ENCODE measurements at places on chromosomes 13 and 19.

GRCh38 chr13:24306632-24307031 lies 2.7 kb upstream of the C1QTNF9 start:
- DNase-seq = peak; percentile 48

- peak; percentile 61 for DNase-seq
These were observed 20.6 kb downstream of the BRSK1 start for GRCh38 chr19:55304279-55304978.

GRCh38 chr13:30745906-30746686 lies 10.8 kb downstream of the ALOX5AP start:
- no peak for DNase-seq

DNA sequence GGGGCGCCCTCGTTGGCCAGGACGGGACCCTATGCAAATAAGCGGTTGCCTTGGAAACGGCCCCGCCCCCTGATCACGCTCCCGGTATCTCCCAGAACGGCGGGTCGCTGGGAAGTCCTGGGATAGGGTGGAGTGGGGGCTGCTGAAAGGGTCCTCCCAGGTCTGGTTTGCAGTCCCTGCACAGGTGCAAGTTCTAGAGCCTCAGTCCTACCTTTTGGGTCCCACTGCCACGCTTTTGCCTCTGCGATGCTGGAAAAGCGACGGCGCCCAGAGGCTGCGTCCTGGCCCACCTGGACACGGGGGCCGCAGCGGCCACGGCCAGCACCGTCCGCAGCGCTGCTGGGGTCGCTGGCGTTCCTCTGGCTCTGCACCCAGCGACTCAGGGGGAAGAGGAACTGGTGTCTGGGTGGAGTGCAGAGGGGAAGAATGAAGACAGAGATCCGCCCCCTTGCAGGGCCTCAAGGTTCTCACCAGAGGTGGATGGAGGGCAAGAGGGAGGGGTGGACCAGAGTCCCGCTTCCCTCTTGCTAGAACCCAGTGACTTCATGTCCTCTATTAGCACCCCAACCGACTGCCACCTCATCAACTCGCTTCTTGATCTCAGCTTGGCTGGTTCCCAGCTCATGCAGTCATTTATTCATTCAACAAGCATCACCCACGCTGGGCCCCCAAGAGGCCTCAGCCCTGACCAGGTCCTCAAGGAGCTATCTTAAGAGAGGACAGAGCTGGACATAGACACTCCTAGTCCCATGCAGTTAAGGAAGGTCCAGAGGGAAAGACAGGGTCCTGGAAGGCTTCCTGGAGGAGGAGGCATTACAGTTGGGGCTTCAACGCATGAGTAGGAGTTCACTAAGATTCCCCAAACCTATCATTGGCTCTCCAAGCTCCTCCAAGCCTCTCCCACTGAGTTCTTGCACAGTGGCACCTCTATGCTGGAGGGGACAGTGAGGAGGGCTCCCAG lies at the start of gene LRRC25:
TSS of gene LRRC25 (minus strand) at position 381 of the 961 bp plus-strand sequence. CDS start 659 bp downstream, outside the sequence.
- DNase-seq = no peak

- no peak for DNase-seq
These were observed 235.4 kb downstream of the DNAJC15 start for GRCh38 chr13:43258771-43259170.

- peak; percentile 96 for DNase-seq
These were observed 24.3 kb upstream of the MYDGF start for GRCh38 chr19:4694211-4694987.

- no peak for DNase-seq
These were observed 999.2 kb downstream of the PCDH17 start for GRCh38 chr13:58630794-58631193.

DNA sequence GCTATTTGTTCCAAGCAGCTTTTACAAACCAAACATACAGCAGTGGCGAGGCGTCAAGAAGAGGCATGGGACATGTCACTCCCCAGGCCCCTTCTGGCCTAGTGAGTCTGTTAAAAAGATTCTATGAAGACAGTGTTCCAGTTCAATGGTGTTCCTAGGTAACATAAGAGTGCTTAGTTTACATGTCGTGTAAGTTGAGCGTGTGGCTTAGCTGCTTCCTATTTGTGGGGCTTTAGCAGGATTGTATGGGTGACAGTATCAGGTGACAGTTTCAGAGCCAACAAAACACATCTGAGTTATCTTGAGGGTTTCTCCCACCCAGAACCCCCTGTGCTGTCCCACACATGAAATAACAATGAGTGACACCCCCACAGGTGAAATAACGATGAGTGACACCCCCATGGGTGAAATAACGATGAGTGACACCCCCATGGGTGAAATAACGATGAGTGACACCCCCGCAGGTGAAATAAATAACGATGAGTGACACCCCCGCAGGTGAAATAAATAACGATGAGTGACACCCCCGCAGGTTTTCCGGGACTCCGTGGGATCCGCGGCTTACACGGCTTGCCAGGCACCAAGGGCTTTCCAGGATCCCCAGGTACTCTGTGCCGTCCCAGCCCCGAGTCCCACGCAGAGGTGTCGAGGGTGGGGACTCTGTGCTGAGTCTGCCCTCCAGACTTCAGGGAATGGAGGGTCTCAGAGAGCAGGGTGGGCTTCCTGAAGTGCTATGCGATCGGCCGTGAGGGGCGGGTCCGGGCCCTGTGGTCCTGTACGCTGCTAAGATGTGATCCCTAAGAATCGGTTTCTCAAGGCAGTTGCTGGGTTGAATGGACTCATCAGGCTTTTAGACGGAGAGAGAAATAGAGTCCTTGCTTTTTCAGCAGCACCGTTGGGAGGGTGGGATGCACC lies 68.6 kb downstream of the RAB20 start:
- no peak for DNase-seq

- peak; percentile 14 for DNase-seq
These were observed 20.3 kb upstream of the RFC3 start for GRCh38 chr13:33797622-33798021.
